ENCODE measurements at places on chromosomes 5 and 9.

GRCh38 chr9:85502815-85503655, 238.7 kb downstream of the AGTPBP1 start:
- DNase-seq = no peak

DNA sequence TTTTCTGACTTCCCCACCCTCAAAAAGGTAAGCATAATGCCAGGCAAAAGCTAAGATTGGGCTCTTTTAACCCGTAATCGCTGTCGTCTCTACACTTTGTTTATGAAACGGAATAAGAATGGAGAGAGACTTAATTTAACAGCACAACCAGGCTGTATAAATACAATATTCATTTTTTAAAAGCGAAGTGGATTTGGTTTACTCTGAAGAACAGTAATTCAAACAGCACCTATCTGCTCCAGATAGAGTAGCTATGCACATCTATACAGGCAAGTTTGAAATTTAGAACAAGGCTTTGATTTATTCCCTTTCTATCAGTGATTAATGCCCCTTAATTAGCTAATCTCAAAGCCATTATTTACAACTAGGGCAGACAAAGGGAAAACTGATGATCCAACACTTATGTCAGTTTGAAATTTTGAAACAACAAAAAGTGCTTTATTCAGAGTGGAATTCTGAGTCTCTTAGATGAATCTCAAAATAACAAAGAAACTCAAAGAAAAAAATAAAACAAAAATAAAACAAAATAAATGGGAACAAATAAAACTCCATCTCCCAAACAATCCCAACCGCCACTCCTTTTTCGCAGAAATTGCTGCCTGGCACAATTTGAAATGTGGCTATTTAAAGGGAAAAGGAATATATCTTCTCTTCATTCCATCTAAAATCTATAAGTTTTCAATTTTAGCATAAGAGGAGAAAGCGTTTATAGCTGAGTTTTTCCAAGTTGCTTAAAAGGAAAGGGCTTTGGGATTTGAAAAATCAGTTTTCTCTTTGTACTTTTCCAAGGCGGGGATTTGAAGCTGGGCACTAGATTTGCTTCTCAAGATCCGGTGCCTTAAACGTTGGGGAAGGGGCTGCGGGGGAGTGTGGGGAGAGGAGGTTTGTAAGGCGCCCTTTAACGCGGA, 298.6 kb downstream of the PARP8 start:
- no peak for DNase-seq

DNA sequence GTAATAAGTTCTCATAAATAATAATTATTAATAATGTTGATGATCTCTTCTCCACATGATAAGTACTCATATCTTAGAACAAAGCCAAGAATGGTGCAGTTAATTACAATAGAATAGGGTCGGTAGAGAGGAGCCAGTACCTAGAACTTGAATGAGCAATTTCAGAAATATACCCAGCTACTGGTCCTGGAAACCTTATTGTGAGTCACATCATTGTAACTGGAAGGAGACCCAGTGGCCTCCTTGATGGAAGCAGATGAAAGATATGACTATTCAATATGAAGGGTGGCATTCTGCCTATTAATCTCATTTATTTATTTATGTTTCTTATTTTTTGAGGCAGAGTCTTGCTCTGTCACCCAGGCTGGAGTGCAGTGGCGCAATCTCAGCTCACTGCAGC, 37.7 kb upstream of the SHOC1 start:
- DNase-seq = no peak

DNA sequence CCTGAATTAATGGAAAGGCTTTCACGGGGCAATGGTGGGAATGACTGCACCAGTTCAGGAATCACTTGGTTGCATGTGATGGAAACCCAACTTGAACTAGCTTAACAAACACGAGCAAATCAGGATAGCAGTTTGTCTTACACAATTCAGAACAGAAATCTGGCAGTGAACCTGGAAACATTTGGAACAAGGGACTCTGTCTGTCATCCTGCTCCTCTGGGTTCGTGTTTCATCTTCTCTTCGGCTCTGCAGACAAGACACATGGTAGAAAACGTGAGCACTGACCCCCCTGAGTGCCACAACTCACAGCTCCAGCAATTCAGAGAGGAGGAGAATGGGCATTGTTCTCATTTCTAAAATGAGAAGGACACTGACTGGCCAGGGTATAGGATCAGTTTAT, 218.1 kb upstream of the NREP start:
- no peak for DNase-seq

GRCh38 chr5:138463419-138464007, 1.8 kb upstream of the EGR1 start:
- no peak for DNase-seq

GRCh38 chr9:34047864-34048726, 592 bp downstream of the UBAP2 start:
- peak; percentile 5 for DNase-seq

- no peak for DNase-seq
Measured at GRCh38 chr9:77215874-77216273, 38.5 kb downstream of the VPS13A start.

DNA sequence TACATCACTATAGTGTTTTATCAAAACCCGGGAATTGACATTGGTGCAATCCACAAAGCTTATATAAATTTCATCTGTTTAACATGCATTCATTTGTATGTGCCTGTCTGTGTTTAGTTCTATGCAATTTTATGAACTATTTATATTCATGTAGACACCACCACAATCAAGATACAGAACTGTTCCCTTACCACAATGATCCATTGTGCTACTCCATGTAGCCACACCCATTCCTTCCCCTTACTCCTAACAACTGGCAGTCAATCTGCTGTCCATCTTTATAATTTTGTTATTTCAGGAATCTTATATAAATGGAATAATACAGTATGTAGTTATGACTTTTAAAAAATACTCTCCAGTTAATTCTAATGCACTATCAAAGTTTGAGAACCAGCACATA, 389.5 kb downstream of the HTR1A start:
- no peak for DNase-seq

DNA sequence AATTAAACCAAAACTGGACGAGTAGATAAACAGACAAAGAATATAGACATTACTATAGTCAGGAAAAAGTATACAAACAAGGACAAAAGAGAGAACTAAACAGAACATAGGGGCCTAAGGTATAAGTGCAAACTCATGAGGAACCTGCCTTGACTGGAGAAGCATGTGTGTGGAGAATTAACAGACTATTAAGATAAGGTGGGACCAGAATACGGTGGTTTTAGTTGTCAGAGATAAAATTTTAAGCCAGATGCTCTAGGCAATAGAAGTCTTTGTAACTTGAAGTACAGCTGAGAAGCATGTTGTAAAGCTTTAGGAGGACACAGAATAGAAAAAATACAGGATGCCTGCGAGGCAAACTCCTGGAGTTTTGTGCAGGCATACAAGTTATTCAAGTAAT, 707.1 kb downstream of the PTPRD start:
- no peak for DNase-seq

DNA sequence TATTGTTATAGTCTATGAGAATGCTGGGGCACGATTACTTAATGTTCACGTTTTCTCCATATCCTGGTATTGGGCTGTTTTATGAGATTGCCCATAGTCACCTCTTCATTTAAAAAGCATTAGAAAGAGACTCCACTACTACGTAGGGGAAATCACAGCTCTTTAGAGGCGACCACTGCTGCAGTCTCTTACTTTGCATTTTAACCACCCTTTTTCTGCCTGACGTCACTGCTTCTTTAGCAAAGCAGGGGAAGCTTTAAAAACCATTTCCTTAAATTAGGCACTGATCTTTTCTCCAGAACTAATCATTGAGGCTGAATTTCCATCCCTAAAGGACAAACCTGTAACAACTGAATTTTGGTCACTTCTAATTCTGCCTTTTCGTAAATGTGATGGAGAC, 38.9 kb downstream of the ZNF608 start:
- DNase-seq = no peak

GRCh38 chr5:134530301-134531077, 5.0 kb downstream of the JADE2 start:
- no peak for DNase-seq

DNA sequence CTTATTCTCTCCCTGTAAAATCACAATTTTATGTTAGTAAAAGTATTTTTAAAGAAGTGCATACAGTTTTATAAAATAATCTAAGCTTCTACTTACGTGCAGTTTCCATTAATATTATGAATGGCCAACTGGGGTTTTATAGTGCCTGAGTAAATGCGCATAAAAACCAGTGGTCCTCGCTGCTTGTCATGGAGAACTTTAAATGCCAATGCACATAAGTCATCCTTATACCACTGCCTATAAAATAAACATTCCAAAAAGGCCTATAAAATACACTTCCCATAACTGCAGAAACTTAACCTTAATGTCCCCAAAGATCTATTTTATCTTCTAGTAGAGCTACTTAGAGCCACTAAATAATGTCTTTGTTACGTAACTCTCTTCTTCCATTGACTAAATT, 28.5 kb downstream of the GFM2 start:
- no peak for DNase-seq

DNA sequence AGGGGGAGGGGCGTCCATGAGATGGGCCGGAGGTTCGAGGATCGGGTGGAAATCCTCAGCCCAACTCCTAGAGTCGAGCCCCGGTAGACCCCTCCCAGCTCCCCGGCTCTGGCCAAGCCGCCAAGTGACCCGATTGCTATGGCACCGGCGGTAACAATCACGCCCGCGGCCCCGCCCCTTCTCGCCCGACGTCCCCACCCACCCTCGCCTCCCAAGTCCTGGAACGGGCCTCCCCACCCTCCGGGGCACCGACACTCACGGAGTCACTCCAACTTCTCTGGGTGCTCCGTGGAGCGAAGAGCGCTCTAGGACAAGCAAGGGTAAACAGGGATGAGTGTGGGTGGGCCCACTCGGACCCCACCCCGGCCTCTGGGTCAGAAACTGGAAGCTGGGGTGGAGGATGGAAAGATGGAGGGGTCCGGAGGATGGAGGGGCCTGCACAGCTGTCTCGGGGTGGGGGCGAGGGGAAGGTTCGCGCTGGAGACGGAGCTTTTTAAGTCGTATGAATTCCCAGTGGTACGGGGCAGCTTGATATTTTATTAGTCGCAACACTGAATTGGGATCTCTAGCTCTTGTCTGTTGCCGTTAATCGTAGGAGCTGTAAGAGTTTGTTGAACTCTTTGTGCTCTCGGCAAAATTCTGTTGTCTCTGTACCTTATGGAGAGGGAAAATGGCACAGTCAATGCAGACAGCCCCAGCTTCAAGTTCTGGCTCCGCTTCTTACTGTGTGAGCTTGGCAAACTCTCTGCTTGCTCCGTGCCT, at the start of gene SPACA9:
TSS of gene SPACA9 (plus strand) at position 204 of the 762 bp plus-strand sequence. CDS start 5,050 bp downstream, outside the sequence.
- no peak for DNase-seq

GRCh38 chr9:94096819-94097577, 12.7 kb downstream of the PTPDC1 start:
- DNase-seq = no peak

DNA sequence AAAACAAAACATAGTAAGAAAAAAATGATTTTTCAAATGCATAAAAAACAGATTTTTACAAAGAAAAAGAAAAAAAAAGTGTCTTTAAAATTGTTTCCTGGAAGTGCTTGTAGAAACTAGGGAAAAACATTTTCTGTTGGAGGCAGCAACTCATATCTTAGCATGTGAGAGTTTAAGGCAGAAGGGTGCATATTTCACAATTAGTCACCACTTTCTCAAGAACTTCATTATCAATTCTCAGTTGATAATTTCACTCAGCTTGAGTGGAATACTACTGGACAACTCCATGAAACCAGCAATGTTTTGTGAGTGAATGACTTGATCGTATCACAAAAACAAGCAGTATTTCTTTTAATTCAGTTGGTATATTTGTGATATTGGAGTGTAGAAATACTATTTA, 508.3 kb upstream of the DAB2 start:
- no peak for DNase-seq
